ENCODE measurements at places on chromosomes 3 and 15.

- no peak for DNase-seq
These were observed 180.0 kb downstream of the CBLB start for GRCh38 chr3:105688821-105689220.

DNA sequence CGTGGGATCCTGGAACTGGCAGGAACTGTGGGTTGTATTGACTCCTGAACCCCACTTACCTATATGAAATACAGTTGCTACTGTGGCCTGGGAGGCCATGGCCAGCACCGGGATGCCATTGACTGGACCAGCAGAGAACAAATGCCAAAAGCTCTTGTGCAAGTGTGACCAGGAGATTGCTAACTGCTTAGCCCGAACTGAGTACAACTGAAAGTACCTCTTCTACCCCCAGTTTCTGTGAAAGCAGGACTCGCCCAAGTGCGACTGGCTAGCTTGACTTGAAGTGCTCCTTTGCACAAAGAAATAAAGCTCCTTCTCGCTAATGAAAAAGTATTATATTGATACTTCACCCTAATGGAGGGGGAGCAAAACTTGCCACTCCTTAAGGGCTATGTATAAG is 101.3 kb upstream of the ATP11B start:
- no peak for DNase-seq

GRCh38 chr3:114310695-114311094 is 16.9 kb downstream of the TIGIT start:
- DNase-seq: no peak

GRCh38 chr3:177374323-177374722 is 177.0 kb upstream of the TBL1XR1 start:
- DNase-seq: no peak

DNA sequence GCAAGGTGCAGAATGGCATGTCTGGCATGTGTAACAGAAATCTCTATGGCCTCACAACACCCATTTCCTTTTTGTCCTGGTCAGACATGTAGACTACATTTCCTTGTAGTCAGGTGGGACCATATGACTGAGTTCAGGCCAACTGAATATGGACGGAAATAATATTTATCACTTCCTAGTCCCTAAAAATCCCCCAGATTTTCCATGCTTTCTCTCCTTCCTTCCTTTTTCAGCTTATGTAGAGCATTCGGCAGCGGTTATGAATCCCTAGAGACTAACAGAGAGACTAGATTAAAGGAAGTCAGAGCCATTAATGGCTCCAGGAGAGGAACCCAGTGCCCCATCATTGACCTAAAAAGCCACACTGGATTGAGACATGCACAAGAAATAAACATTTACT is 35.8 kb downstream of the SLC9A9 start:
- no peak for DNase-seq

GRCh38 chr3:10917176-10917575 is 75.4 kb upstream of the SLC6A1 start:
- DNase-seq: no peak

GRCh38 chr15:76334438-76335306 is 1.9 kb upstream of the ISL2 start:
- DNase-seq: no peak
